ENCODE measurements at places on chromosomes 12 and 14.

- no peak for DNase-seq
These were observed 9.0 kb downstream of the MLXIP start for GRCh38 chr12:122087431-122088178.

DNA sequence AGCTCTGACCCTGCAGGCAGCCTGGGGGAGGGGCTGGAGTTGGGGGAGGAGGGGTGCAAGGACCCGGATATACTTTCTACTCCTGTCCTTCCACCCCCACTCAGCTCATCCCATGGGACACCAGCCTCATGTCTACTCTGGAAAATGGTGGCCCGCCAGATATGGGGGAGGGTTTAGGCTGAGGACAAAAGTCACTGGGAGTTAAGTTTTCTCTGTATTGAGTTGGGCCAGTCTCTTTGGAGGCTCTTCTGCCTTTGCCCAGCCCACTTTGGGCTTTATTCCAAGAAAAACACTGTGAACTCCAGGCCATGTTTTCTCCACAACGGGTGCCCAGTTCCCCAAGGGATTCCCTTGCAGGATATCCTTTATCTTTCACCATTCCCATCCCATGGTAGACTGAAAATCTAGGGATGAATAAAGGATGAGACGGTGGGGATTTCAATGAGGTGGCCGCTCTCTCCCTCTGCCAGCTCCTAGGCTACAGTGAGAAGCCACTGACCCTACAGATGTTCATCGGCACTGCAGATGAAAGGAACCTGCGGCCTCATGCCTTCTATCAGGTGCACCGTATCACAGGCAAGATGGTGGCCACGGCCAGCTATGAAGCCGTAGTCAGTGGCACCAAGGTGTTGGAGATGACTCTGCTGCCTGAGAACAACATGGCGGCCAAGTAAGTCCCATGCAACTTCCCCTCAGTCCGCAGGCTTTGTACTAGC lies 4.9 kb downstream of the NFATC4 start:
- DNase-seq, result no peak

GRCh38 chr12:54977857-54978256 lies 6.7 kb downstream of the TESPA1 start:
- DNase-seq, result peak; percentile 46

DNA sequence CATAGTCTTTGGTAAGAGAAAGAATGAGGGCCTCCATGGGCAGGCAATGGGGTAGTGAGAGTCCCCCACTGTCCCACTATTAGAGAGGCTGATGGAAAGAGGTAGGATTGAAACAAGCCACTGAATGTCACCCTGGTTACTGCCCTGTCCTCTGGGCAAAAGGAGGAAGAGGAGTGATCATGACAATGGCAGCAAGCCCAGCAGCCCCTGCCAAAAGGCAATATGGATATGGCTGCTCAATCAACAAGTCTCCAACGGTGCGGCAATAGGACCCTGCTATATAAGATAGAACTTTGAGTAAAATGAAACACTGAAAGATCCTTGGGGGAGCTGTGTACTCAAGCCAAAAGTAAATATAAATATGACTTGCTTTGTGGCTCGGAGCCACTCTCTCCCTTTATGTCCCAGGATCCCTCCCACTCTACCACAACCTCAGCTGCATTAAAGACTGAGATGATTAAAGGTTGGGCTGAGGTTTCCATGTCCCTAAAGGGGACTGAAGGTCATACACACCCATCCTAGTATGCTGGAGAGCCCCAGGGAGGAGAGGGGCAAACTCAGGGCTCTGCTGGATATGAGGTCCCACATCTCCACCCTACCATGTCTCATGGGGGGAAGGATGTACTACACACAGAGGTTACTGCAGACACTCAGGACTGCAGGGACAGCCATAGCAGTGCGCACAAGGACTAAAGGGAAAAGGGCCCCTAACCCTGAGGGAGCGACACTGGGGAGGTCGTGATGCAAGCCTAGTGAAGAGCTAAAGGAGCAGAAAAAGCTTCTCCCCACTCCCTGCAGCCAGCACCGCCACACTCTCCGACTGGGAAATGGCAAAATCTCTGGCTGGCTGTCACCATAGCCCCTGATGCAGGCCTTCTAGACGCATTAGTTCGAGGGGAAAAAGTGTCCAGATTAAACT lies 5.9 kb downstream of the POMT2 start:
- DNase-seq, result no peak

GRCh38 chr14:41490323-41490722 lies 116.4 kb upstream of the LRFN5 start:
- DNase-seq, result no peak

DNA sequence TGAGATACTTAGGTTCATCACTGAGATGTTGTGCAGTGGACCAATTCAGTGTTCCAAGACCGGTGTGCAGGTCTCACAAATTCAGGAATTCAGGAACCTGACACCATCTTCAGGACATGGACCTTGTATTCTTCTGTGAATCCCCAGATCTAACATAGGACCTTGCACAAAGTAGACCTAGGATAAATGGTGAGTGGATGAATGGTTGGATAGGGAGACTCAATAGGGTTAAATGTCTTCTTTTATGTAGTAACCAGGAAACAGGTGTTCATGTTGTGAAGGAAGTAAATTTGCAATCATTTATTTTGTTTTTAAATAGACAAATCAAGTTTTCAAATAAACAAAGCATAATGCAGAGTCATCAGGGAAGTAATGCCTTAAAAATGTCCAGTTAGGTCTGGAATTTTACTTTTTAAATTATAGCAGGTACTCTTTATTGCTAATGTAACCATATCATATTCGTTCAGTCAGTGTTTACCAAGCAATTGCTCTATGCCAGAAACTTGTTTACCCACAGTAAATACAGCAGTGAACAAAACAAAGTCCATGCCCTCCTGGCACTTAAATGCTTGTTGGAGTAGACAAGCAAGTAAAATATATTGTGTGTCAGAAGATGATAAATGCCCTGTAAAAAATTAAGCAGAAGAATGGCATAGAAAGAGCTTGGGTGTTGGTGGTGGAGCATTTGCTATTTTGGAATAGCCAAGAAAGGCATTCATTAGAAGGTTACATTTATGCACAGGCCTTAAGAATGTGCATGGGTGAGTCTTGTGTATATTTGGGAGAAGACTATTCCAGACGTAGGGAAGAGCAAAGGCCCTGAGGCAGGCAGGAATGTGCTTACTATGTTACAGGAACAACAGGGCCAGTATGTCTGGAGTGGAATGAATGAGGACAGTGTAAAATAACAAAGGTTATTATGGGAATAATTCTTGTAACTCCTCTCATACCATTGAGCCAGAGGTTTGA lies 26.3 kb downstream of the RXYLT1 start:
- DNase-seq, result no peak

DNA sequence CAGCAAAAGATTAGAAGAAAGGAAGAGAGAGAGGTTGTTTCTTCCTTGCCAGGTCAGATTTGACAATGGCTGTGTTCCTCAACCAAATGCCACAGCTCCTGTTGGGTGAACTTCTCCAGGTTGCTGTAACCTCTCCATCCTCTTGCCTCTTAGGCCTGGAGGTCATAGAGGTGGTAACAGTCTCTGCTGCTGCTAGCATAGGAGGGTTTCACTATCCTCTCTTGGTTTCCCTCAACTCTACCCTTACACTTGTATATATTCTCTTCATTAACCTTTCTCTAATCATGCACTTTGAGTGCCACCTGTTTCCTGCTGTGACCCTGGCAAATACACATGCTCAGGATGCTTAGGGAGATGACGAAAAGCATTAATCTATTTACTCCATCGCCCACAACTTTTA lies 67.7 kb upstream of the HIF1A start:
- no peak for DNase-seq

GRCh38 chr14:75577090-75577489 lies 1.3 kb upstream of the FLVCR2 start:
- DNase-seq, result no peak

DNA sequence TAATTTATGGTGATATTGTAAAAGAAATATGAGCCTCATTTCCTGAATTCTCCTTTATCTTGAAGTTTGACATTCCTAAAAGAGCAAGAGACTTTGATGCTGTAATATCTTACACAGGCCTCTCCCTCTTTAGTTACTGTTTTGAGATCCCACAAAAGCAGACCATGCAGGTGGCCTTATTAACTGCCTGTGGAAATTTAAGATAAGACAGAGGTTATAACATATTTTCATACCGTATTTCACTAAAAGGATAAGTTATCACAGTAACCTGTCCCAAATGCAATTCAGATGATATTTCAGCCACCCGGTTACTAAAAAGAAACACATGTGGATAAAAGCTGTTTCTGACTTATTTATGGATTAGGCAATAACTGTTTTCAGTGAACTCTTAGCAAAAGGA lies 150.1 kb downstream of the NAV3 start:
- no peak for DNase-seq
